ENCODE measurements at places on chromosomes 1 and 21.

- no peak for DNase-seq
Observed at GRCh38 chr1:115194506-115194905, 105.2 kb upstream of the TSPAN2 start.

- DNase-seq, result no peak
Observed at GRCh38 chr1:58893257-58893869, 109.5 kb upstream of the JUN start.

GRCh38 chr1:158249646-158250045 is 4.6 kb upstream of the CD1A start:
- no peak for DNase-seq

- no peak for DNase-seq
Observed at GRCh38 chr1:237671262-237671661, 219.5 kb downstream of the ZP4 start.

DNA sequence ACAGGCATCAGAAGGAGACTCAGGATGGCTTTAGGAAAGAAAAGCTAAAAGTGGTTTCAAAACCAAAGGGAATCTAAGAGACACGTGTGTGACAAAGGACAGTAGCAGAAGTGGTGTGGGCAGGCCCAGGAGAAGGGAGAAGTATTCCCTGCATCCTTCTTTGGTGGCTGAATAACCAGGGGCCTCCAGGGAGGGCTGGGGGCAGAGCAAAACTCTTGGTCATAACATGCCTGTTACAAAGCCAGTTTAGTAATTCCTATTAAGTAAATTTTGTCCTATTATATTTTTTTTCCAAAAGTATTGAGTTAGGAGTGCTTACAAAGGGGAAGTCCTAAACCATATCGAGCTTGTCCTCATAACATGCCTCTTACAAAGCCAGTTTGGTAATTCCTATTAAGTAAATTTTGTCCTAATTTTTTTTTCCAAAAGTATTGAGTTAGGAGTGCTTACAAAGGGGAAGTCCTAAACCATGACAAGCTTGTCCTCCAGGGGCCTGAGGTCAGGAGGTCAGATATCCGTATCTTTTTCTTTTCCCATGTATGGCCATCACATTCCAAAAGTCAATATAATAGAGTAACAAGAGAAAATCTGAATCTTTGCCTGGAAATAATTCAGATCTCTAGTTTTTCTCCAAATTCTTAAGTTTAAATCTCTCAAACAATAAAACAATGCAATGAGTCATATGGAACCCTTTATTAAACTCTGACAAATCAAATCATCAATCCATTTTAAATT is 509.2 kb downstream of the LTN1 start:
- no peak for DNase-seq

- no peak for DNase-seq
Observed at GRCh38 chr1:81878538-81878937, 77.8 kb downstream of the ADGRL2 start.

GRCh38 chr1:41683681-41684500 is 199.4 kb upstream of the EDN2 start:
- no peak for DNase-seq

DNA sequence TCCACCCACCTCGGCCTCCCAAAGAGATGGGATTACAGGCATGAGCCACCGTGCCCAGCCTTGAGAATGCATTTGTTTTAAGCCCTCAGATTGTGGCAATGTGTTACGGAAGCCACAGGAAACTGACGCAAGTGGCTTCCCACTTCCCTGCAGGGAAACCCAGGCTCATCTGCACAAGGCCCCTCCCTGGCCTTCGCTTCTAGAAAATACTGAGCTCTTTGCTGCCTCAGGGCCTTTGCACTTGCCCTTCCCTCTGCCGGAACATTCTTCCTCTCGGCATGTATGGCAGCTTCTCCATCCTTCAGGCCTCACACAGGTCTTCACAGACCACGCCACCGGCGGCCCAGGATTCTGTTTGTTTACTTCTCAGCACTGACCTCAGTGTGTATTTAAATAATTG is 137.0 kb upstream of the TMEM51 start:
- no peak for DNase-seq

GRCh38 chr1:46464915-46465314 is 24.7 kb upstream of the DMBX1 start:
- no peak for DNase-seq

GRCh38 chr21:36132696-36133095 is 2.2 kb upstream of the CBR3 start:
- DNase-seq, result no peak
